ENCODE measurements at places on chromosomes 3 and 15. TPM values are rescaled to one million over a fixed set of nuclear protein-coding genes. Genes with fewer than 3 reads are reported as not detected.

- DNase-seq, result no peak
These were observed 66.9 kb downstream of the CMTM8 start for GRCh38 chr3:32305361-32305876.

DNA sequence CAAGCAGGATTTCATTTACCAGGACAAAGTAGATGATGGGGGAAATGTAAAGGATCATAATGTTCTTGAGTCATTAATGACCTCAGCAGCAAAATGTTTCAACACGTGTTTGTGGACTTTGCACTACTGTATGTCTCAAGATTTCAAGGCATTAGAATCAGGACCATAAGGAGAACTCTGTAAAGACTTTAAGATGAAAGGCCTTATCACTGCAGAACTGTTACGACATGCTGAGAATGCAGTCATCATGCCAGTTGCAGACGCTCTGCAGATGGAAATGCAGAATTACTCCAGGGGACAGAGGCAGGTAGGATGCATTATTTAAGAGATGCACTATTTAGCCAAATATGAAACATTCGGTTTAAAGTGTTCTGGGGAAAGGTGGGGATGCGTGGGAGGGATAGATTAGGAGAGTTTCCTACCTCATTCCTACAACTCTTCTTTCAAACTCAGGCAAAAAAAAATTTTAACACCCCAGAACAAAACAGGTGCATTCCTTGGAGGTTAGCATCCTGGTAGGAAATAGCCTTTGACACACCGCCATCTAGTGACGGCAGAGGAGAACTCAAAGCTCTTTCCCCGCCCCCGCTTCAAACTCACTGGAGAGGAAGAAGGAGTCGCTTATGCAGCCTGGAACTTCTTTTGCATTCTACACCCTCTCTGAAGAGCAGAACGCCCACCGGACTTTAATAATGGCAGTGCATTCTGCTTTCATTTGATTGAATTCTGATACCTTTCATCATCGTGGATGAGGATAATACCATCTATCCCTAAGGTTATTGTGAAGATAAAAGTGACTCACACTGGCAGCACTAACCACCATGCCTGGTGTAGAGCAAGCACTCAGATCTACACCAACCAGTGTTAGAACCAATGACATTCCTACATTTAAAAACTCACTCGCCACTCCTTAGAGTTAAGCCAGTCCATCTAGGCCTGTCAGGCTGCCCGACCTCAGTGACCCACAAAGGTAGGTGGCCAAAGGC, 43.1 kb upstream of the TOPAZ1 start:
- DNase-seq, result peak; percentile 66

GRCh38 chr3:58388550-58389091, 45.0 kb downstream of the PDHB start:
- DNase-seq, result peak; percentile 72

GRCh38 chr3:58041826-58042324, 33.7 kb downstream of the FLNB start:
- no peak for DNase-seq

DNA sequence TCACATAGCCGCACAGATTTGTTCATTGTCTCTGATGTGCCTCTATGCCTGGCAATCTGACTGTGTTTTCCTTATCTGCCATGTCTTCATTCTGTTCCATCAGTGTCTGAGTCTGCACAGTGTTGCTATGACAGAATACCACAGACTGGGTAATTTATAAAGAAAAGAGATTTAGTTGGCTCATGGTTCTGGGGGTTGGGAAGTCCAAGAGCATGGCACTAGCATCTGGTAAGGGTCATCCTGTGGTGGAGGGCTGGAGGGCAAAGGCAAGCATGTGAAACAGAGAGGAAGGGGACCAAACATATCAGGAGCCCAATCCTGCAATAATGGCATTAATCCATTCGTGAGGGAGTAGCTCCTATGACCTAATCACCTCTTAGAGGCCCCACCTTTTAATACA, 11.9 kb upstream of the HCN4 start:
- no peak for DNase-seq

DNA sequence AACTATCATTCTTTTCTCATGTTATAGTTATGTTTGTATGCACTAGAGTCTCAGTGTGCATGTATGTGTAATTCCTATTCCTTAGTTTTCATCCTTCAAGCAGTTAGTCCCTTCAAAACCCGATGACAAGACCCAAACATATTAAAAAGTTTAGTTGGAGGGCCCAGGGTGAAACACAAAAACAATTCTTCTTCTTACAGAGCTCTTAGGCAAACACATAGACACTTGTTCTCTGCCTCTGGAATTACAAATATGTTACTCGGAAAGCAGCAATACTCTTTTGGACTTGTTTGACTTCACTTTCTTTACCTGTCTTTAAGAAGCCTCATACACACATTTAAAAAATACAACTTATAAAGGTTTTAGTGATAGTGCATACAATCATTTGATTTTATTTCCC, 763 bp upstream of the CNTN6 start:
- DNase-seq, result no peak

GRCh38 chr15:80831606-80832224, 52.5 kb downstream of the CEMIP start:
- no peak for DNase-seq

DNA sequence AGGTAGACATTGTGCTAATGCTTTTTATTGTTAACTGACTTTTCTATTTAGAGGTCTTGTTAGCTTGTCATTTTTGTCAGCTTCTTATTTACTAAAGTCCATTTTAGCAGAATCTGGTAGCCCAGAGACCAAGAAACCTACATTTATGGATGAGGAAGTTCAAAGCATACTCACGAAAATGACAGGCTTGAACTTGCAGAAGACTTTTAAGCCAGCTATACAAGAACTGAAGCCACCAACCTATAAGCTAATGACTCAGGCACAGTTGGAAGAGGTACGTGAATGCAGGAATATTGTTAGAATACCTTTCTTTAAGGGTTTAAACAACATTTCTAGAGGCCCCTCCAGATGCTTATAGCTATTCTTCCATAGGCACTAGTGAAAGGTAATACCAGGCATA, 3.0 kb downstream of the MRPS22 start:
- no peak for DNase-seq

DNA sequence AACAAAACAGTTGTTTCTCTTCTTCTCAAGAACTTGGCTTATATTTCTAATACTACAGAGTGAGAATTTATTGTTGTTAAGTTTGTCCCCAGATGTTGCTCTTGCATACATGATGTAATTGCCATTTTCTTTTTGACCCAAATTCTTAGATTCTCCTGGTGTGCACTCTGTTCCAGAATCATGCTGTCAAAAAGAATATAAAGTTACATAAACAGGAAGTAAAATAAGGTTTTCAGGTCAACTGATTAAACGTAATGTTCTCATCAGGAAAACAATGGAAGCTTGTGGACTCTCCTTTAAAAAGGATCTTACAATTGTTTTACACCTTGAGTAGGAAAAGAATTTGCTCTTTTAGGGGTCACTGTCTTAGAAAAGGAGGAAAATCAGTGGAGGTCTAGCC, 121.8 kb downstream of the ADAM10 start:
- no peak for DNase-seq

DNA sequence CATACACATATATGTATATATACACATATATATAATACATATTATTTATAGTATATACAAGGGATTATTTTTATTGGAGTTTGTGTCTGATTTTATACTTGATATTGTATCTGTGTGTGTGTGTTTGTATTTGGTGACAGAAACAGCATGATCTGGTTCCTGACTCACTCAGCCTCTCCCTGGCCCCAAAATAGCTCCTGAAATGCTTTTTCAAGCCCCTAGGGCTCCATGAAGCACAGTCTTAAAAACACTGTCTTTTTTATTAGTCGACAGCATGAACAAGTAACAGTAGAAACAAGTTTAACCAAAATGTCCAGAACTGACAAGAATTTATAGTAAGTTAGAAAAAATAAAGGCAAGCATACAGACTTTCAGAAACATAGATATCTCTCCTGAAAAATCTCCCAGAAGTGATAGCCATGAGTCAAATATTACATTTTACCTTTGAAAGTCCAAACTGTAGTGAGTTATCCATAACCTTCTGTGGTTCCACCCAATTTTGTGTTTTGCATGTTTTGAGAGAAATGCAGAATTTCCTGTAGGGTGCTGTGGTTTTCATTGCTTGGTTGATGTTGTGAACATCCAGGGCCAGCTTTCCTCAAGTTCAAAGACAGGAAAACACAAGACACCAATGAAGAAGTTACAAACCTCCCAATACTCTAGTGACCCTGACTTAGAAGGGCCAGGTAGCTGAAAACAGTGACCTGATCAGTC, 98.5 kb upstream of the CCDC80 start:
- no peak for DNase-seq

- DNase-seq, result no peak
These were observed 5.3 kb upstream of the DAPK2 start for GRCh38 chr15:64051407-64052259.

DNA sequence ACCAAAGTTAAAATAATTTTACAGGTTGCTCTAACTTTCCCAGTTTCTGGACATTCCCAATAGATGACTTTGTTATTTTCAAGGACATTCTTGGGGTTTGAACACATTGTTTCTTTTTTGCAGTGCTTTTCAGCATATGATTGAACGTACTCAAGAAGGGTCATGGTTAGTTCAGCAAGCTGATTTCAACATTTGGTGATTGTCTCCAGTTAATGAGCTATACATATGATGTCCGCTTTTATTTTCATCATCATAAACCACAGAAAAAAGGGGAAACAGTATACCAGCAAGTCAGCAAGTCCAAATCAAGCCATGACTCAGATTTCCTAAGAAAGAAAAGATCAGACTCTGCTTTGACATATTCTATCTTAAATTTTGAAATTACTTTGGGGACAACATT, 69.4 kb downstream of the B3GALNT1 start:
- peak; percentile 36 for DNase-seq

RPL22L1 gene
- 68.5 TPM for polyA plus RNA-seq

FOXB1 gene
- polyA plus RNA-seq, result not detected

NAALADL2 gene
- 8.7 TPM for polyA plus RNA-seq

STARD9 gene
- polyA plus RNA-seq, result 14.6 TPM

TLR9 gene
- polyA plus RNA-seq, result 0.33 TPM

CLRN1 gene
- polyA plus RNA-seq, result 0.24 TPM

Measured in muscle of back (tissue), 13 donors.